K562 (cell line): ENCODE measurements at places on chromosomes 16 and 17.

DNA sequence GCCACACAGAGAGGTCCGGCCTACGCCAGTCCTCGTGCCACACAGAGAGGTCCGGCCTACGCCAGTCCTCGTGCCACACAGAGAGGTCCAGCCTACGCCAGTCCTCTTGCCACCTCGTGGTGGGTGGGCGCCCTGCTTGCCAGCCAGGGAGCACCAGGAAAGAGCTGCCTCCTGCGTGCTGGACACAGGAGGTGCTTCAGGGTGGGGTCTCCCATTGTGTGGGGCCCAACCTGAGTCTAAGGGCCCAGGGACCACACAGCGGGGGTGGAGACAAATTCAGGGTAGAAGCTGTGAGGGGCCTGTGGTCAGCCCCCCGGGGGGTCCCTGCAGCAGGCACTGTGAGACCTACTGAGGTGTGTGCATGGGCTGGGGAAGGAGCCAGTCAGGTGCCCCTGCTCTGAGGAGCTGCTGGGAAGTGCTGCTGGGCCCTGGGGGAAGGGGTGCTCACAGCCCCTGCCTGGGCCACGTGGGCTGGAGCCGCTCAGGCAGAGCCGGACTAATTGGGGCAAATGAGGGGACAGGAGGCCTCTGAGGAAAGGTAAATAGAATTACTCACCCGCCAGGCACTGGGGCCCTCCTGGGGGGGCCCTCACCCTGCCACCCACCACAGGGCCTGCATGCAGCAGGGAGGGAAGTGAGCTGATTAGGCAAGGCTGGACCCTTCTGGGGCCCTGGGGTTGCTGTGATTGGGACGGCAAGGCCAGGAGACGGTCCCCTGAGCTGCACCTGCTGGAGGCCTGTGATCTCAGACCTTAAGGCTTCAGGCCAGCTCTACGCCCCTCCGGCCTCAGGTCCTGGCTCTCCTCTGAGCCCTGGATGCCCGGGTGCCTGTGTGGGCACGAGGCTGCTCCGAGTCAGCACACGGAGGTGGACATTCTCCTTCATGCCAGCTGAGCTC, 11.0 kb downstream of the GCGR start:
- DNase-seq, result no peak

DNA sequence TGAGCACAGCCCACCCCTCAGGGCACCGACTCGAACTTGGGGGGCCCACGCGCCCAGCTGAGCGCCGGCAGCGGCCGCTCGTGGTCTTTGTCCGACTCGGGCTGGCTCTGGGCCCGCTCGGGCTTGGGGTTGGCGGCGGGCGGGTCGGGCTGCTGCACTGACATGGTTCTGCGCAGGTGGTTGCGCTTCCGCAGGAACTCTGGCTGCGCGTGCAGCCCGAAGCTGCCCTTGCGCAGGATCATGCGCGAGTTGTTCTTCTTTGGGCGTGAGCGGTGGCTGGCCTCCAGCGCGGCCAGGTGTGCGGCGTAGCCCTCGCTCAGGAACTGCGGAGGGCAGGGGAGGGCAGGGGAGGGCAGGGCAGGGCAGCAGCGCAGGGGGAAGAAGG, 11.1 kb downstream of the PIMREG start:
- DNase-seq, result no peak

DNA sequence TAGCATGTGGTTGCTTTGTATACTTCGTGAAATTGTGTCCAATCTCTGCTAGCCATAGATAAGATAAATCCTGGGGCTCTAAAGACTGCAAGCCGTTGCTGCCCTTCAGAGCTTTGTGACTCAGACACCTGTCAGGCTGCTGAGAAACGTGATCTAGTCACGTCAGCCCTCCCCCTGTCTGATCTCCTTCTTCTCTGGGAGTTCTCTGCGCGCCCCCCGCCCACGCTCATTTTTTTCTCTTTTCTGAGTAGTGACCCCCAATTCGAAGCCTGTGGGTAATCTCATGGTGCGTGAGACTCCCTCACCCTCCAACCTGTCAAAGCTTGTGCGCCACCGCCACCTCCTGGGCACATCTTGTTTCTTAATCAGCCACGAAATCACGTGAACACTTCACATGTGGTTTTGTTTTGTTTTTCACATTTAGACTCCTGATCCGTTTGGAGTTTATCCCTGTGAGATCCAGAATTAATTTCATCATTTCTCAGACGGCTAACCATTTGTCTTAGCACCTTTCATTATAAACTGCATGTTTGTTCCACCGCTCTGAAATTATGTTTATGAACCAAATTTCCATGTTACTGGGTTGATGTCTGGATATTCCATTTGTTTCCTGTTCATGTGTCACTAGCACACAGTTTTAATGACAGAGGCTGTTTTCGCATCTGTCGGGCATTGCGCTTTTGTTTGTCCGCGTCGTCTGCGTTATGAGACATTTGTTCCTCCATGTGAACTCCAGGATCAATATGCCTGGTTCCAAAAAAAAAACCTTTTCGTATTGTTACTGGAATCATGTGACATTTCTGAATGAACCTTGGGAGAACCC, 977 bp upstream of the ZNF778 start:
- peak; percentile 66 for DNase-seq

DNA sequence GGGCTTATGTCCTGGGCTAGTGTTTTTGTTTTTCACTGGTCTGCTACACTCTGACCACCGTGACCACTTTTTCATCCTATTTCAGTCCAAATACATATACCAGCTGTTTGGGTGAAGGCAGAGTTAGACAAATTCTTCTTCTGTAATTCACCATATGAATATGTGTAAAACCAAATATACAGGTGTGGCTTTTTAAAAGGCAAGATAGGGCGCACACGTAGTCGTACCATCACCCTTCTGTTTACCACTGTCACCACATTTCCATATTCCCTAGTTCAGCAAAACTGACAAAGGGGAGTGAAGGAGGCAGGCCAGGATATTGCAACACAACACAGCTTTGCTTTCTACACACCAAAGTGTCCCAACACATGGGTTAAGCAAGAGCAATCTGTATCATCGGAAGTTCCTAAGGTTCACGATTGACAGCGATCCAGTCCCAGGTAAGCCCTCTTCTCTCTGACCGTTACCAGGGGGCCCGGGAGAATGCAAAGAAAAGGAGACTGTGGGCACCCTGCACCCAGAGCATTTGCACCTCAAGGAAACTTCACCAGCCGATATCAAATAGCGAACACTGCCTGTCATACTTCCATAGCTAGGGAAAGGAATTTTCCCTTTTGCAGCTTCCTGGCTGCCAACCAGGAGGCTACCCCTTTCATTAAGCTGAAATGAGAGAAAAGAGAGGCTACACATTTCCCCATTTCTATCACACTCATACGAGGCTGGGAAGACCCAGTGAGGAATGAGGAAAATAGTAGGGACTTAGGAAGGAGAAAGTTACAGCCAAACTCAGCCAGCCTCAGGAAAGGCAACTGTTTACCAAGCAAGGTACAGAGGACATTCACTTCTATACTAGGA, 23.1 kb downstream of the CREBBP start:
- DNase-seq, result no peak

DNA sequence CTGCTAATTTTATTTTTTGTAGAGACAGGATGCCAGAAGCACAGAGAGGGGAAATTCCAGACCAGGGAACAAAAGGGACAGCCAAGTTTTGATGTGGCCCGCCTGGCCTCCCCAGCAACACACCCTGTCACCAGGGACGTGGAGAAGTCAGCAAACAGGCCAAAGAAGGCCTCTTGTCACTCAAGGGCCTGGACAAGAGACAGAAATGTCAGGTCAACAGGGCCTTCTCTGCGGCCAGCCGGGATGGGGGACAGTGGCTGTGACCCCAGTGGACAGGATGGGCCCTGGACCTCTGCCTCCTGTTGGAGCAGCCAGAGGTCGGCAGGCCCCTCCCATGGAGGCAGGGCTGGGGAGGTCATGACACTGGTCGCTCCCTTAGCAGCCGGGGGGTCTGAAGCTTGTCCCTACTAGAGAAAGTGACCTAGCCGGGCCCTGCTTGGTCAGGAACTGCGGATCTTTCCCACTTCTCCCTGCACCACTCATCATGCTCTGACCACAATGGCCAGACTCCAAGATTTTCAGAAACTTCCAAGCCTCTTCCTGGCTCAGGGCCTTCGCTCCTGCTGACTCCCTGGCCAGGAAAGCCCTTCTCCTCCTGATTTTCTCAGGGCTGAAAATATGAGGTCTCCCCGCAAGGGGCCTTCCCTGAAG, 9.2 kb upstream of the TVP23A start:
- DNase-seq, result no peak

DNA sequence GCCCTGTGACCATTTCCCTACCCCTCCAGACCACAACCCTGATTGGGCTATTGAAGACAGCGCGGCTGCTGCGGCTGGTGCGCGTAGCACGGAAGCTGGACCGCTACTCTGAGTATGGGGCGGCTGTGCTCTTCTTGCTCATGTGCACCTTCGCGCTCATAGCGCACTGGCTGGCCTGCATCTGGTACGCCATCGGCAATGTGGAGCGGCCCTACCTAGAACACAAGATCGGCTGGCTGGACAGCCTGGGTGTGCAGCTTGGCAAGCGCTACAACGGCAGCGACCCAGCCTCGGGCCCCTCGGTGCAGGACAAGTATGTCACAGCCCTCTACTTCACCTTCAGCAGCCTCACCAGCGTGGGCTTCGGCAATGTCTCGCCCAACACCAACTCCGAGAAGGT, 12.5 kb downstream of the KCNH6 start:
- DNase-seq, result no peak

- no peak for DNase-seq
Measured at GRCh38 chr16:4232541-4233386, 9.1 kb downstream of the SRL start.

- no peak for DNase-seq
Measured at GRCh38 chr16:89134269-89134668, 37.3 kb upstream of the CDH15 start.

- DNase-seq, result no peak
Measured at GRCh38 chr16:4109250-4109736, 6.9 kb downstream of the ADCY9 start.

- DNase-seq, result no peak
Measured at GRCh38 chr16:1859650-1860049, 12.3 kb downstream of the MEIOB start.

DNA sequence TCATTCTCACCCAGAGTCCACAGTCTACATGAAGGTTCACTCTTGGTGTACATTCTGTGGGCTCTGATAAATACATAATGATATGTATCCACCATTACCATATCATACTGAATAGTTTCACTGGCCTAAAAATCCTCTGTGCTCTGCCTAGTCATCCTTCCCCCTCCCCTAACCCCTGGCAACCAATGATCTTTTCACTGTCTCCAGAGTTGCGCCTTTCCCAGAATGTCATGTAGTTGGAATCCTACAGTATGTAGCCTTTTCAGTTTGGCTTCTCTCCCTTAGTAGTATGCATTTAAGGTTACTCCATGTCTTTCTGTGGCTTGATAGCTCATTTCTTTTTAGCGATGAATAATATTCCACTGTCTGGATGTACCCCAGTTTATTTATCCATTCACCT, 101.3 kb downstream of the NOG start:
- DNase-seq, result no peak

- no peak for DNase-seq
Measured at GRCh38 chr16:4987580-4988374, 29.6 kb downstream of the SEC14L5 start.

DNA sequence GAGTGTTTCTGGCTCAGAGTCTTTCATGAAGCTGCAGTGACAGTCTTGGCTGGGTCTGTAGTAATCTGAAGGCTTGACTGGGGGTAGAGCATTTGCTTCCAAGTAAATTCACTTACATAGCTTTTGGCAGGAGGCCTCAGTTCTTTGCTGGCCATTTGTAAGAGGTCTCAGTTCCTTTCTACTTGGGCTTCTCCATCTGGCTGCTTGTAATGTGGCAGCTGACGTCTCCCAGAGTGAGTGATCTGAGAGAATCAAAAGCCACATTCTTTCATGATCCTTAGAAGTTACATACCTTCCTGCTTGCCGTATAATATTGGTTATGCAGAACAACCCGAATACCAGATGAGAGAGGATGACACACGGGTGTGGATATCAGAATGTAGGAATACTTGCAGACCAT, 39.8 kb downstream of the NF1 start:
- no peak for DNase-seq

DNA sequence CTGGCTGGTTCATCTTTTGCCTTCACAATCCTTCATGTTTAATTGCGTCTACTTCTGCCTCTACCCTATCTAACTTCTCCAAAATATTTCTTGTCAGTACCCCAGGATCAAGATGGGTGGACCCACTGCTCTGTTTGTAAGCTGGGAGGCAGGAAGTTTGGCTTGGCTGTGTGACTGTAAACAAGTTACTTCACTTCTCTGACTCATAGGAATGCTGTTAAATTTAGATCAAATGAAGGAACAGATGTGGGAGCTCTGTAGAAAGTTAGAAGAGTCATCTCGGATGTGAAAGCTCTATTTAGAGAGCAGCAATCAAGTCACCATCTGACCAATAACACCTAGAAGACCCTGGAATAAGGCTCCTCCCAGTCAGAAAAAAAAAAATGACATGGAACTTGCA, 55.2 kb upstream of the MRTFB start:
- DNase-seq, result no peak

DNA sequence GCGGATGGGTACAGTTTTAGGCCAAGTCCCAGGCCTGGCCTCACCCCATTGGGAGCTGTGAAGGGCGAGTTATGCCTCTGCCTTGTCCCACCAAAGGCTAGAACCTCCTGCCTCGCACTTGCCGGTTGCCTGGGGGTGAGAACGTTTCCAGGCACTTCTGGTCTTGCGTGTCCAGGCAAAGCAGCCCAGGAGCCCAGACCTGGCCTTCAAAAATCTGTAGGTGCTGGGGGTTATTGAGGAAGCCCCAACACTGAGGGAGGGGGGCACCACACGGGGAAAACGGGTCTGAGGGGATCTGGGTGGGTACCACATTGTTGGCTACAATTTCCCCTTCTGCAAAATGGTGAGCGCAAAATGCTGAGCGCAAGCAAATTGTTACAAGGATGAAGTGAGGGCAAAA, 12.2 kb upstream of the ATP2C2 start:
- no peak for DNase-seq

GRCh38 chr17:41967141-41967920, 736 bp downstream of the CNP start:
- DNase-seq, result peak; percentile 76

DNA sequence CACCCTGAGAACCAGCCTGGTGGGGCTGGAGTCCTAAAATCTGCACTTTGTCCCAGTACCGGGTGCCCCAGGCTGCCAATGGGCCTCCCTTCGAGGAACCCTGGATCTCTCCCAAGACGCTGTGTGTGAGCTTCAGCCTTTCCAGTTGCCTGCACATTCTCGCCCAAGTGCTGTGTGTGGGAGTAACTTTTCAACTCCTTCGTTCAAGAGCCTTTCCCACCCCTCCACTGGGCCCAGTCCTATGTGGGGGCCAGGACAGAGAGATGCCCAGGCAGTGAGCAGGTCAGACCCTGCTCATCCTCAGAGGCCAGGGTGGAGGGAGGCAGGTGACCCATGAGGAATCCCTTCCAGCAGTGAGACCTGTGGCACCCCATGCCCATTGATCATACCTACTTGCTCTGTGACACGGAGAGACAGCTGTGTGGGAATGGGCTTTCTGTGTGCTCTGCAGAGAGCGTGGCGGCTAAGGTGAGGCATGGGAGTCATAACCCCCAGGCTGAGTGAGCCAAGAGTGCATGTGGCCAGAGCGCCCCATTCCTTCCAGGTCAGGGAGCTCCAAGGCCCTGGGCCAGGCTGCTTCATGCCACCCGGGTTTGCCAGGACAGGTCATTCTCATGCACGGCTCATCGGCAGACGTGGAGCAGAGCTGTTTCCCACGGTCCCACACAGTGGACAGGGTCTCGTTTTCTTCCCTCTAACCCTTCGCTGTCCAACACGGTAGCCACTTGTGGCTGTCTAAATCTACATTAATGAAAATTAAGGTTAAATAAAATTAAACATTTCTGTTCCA, 154.4 kb downstream of the CLEC16A start:
- DNase-seq, result no peak

GRCh38 chr16:56609463-56609921, 1.1 kb downstream of the MT2A start:
- DNase-seq, result peak; percentile 51
